Mesothelial cell of epicardium (in vitro differentiated cells): ENCODE measurements at places on chromosomes 1 and 21.

GRCh38 chr1:220409771-220410595 lies 118.0 kb upstream of the MARK1 start:
- no peak overlapping the region for H3K4me3 ChIP-seq

DNA sequence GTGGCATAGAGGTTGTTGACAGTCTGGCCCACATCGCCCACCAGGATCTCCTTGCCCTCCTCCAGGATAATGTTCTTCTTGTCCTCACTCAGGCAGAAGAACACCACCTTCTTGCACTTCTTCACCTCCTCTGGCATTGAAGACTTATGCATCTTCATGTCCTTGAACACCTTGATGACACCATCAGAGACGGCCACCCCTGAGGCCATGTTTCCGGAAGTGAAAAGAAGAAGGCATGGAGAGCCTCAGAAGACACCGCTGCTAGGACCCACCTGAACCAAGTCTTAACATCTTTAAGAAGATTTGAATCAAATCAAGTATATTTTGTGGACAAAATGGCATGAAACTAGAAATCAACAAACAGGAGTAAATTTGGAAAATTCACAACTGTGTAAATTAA lies 56.2 kb downstream of the C1orf185 start:
- H3K4me3 ChIP-seq: no peak overlapping the region
- DNase-seq: no peak
- H3K27me3 ChIP-seq: peaks cover 44% of the 10 kb centered on the region
- no peak overlapping the region for H3K27ac ChIP-seq
- H3K36me3 ChIP-seq: no peaks in the 10 kb centered on the region
- no peaks in the 10 kb centered on the region for H3K4me1 ChIP-seq

DNA sequence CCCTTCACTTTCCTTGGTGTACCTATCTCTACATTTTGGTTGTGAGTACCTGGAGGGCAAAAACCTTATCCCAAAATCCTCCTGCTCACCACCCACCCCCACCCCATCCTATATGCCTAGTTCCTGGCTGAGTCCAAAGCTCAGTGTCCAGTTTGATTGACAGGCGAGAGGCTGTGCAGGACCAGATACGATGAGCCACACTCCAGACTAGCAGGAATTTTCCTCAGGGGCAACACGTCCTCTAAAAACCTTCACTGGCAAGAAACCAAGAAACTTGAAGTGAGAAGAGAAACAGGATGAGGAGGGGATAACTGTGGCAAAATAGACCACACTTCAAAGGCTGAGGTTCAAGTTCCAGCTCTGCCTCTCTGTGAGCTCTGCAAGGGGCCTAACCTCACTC lies 1.1 kb upstream of the SLAMF8 start:
- no peak overlapping the region for H3K27ac ChIP-seq
- no peak for DNase-seq
- H3K4me1 ChIP-seq: peaks cover 43% of the 10 kb centered on the region
- peaks cover 26% of the 10 kb centered on the region for H3K27me3 ChIP-seq

GRCh38 chr1:46179138-46180081 lies 3.1 kb upstream of the P3R3URF start:
- no peaks in the 10 kb centered on the region for H3K27me3 ChIP-seq
- no peak overlapping the region for H3K4me3 ChIP-seq
- peaks cover 21% of the 10 kb centered on the region for H3K4me1 ChIP-seq
- H3K27ac ChIP-seq: no peak overlapping the region

DNA sequence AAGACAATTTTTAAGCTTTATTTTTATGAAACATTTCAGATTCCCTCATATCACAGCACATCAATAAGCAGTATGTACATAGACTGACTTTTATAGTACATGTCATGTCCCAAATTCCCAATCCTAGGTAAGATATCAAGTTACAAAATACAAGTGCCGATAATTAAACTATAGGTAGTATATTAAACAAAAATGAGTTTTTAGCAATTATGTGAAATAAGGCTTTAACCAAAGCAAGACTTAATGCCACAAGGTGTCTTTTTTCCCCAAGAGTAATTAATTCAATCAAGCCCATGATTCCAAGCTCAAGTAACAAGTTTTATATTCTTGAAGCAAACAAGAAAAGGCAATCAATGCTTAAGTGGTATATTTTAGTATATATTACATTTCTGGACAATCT lies 4.9 kb downstream of the EXOC8 start:
- no peak for DNase-seq
- H3K4me1 ChIP-seq: peaks cover 42% of the 10 kb centered on the region
- H3K4me3 ChIP-seq: no peak overlapping the region
- no peak overlapping the region for H3K27ac ChIP-seq
- H3K36me3 ChIP-seq: peaks cover 2% of the 10 kb centered on the region

DNA sequence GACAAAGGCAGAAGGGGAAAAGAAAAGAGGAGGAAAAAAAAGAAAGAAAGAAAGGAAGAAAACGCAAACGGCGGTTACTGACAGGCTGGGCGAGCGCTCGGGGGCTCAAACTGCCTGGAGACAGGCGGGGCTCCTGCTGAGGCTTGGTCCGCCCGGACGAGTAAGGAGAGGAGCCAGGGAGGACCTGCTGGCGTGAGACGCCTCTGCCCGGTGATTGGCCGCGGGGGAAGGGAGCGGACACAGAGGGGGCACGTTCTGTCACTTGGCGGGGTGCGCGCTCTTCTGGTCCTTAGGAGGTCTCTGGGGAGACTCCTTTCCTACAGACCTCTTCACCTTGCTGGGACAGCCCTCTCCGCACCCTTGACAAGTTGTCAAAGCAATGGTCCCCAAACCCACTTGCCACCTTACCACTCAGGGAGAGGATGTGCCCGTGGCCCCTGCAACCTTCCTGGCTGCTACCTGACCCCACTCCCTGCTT lies 791 bp upstream of the PIK3R3 start:
- H3K36me3 ChIP-seq: no peaks in the 10 kb centered on the region
- H3K27ac ChIP-seq: peak overlapping the region; percentile 100
- H3K4me1 ChIP-seq: peaks cover 61% of the 10 kb centered on the region

- peaks cover 19% of the 10 kb centered on the region for H3K27me3 ChIP-seq
- peak within 1 kb of the TSS; percentile 86 for H3K4me3 ChIP-seq
- H3K36me3 ChIP-seq: no peaks in the 10 kb centered on the region
Measured at GRCh38 chr1:66533804-66534740, at the start of gene SGIP1. TSS of gene SGIP1 (plus strand) at chr1:66534153. CDS start at chr1:66534359, 206 bp downstream.

DNA sequence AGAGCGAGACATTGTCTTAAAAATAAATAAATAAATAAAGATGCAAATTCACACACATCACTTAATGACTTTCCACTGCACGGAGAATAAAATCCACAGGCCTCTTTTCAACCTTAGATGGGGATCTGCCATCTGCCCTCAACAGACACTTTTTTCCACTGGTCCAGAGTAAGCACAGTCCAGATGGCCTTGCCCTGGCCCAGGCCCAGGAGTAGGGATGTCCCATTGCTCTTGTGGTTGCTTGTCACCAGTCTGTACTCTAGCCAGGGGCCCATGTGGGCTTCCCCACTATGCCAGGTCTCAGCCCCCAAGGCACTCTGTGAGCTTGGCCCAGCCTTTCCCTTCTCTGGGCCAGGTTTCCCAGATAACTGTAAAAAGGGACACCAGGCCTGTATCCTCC lies 17.4 kb downstream of the PLOD1 start:
- DNase-seq: no peak
- no peaks in the 10 kb centered on the region for H3K27me3 ChIP-seq
- peaks cover 33% of the 10 kb centered on the region for H3K36me3 ChIP-seq
- H3K4me3 ChIP-seq: no peak overlapping the region
- H3K27ac ChIP-seq: no peak overlapping the region

DNA sequence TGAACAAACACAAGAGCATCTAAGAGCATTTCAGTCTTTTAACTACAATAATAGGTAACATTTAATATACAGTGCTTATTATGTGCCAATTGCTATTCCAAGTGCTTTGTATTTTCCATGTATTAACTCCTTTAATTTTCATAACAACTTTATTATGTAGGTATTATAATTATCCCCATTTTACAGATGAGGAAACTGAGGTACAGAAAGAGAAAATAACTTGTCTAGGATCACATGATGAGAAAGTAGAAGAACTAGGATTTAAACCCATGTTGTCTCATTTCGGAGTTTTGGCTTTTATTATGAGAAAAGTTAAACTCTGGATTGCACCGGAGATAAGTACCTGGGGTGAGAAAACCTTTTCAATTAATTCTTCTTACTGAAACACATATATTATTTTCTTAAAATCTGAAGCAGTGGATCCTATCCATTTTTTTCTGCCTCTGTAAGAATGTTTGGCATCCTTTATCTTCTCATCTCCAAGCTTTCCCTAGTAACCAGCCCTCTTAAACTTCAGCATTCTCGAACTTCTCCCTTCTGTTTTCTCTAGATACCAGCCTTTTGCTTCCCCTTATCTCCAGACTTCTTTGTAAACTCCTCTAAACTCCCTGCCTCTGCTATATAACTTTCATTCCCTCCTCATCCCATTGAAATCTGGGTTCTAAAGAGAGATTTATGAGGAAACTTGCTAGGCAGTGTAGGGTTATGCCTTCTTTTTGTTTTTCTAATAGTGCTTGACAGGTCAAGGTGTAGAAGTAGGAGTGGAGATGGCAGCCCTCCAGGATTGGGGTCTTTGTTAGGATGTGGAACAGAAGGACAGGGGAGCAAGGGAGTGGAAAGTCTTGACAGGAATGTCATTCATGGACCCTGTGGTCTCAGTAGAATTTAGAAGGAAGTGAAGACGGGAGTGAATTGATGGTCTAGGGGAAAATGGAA lies 28.3 kb downstream of the POU2F1 start:
- H3K36me3 ChIP-seq: peaks cover 3% of the 10 kb centered on the region
- DNase-seq: no peak
- H3K27me3 ChIP-seq: no peaks in the 10 kb centered on the region

DNA sequence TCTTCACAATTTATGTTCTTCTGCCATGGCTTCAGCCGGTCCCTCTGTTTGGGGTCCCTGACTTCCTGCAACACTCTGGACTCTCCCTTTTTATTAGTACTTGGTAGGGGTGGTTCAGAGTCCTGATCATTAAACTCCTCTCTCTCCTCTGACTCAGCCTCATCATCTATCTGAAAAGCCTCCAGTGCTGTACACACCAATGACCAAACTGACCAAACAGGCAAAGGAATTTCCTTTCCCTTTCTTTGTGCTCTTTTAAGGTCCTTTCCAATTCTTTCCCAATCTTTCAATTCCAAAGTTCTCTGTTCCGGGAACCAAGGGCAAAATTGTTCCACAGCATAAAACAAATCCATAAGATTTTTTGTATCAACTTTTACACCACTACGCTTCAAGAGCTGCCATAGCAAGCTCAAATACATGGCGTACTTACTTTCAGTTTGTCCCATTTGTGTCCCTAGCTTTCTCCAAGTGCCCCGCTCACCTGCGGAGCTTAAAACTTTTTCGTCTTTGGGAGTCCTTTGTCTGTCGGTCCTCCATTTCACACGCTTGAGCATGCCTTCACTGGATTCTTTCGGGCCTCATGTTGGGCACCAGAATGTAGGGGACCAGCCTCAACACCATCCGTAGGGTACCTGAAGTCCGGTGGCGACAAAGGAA lies 9.6 kb downstream of the DAP3 start:
- H3K4me1 ChIP-seq: peaks cover 18% of the 10 kb centered on the region
- H3K4me3 ChIP-seq: no peak overlapping the region
- H3K36me3 ChIP-seq: peaks cover 45% of the 10 kb centered on the region
- no peak for DNase-seq
- H3K27ac ChIP-seq: peak overlapping the region; percentile 43

DNA sequence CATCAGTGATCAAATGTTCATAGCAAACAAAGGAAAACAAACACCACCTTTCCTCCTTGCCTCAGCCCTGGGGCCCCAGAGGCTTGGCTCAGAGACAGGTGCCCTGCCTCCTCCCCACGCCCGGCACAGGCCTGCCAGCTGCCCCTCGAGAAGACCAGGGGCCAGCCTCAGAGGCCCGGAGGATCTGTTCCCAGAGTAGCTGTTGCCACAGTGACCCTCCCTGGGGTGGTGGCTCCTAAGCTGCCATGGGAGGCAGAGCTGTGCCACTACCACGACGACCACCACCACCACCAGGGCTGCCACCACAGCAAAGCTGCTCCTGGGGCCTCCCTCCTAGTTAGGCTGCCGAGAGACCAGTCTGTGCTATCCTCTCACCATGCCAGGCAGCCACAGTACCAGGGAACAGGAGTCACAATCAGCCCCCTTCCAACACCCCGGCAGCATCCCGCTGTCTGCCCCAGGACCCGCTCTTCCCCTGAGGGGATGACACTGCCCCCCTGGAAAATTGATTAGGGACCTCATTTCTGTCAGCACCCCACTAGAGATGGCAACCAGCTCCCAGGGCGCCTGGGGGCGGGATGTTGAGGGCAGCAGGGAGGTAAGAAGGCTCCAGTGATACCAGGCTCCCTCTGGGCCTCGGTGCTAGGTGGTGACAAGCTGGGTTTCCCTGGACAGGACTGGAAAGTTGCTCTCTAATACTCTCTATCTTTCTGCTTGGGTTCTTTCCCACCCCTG lies 30.5 kb downstream of the KCNC4 start:
- H3K4me1 ChIP-seq: peaks cover 4% of the 10 kb centered on the region
- peaks cover 34% of the 10 kb centered on the region for H3K27me3 ChIP-seq
- H3K27ac ChIP-seq: no peak overlapping the region
- H3K4me3 ChIP-seq: no peak overlapping the region

DNA sequence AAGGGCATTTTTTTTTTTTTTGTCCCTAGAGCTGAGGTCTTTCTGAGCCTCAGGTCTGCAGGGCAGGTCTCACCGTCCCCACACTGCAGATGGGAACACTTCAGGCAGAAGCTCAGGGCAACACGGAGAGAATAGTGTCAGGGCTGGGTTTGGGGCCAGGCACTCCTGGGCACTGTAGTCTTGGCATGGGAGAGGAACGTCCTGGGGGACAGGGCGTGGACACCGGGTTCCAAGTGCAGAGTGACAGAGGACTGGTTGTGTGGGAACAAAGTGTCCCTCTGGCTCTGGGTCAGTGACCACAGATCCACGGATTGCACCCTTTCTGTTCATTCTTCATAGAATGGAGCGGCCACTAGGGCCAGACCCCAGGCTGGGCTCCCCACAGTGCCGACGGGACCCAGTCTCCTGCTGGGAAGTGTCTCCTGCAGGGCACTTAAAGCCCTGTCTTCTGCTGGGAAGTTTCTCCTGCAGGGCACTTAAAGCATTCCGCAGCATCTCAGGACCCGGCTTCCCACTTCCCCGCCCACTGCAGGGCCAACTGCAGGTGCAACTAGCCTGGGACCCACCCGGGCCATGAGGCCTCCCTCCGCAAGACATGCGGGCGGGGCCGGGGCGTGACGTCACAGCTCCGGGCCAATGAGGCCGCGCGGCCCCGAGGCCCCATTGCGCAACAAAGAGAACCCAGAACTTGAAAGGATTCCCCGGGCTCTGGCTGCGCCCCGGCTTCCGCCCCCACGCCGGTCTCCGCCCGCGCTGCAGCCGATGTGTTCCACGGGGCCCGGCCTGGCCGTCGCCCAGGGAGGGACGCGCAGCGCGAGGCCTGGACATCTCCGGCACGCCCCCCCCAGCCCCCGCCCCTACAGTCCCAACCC lies 1.2 kb downstream of the GPR153 start:
- peaks cover 4% of the 10 kb centered on the region for H3K4me1 ChIP-seq
- DNase-seq: peak; percentile 61
- no peaks in the 10 kb centered on the region for H3K36me3 ChIP-seq
- H3K27ac ChIP-seq: no peak overlapping the region

GRCh38 chr1:224157316-224157715 lies 25.7 kb upstream of the DEGS1 start:
- no peak overlapping the region for H3K27ac ChIP-seq
- H3K27me3 ChIP-seq: no peaks in the 10 kb centered on the region
- H3K36me3 ChIP-seq: peaks cover 31% of the 10 kb centered on the region
- H3K4me3 ChIP-seq: no peak overlapping the region
- H3K4me1 ChIP-seq: peaks cover 13% of the 10 kb centered on the region
